ENCODE measurements at places on chromosomes 3 and 15.

DNA sequence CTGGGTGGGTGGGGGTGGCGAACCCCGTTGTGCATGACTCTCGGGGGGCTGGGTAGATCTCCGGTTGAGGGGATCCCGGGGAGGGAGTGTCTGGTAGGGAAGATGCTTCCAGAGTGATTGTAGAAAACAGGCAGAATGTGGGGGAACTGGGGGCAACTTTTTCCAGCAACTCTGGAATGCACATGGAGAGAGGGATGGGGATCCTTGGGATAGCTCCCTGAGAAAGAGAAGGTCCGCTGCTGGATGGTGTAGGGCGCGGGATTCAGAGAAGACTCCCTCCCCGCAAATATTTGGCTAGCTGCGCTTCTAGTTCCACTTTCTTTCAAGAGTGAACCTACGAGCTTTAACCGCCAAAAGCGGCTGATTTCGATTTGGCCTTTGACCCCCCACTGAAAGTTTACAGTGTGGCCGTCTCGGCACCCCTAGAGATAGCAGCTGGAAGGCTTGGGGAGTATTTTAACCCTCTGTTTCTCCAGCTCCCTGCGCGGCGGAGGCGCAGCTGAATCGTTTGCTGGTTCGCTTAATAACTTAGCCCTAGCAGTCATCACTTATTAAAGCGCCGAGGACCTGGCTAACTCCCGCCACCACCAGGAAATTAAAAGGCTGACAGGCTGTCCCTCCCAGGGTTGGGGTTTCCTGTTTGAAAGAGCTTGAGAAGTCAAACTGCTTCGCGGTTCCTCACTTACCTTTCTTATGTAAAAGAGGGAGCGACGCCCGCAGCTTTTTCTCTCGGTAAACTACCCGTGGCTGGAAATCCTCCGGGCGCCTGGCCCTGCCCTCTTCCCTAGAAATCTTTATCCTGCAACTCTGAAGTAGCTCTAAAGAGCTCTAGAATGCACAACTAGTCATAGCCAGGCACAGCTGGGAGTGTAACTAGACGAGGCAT is 1.2 kb downstream of the PHLDB2 start:
- peak; percentile 91 for DNase-seq

- peak; percentile 23 for DNase-seq
Observed at GRCh38 chr3:179732661-179733348, 80.0 kb downstream of the USP13 start.

DNA sequence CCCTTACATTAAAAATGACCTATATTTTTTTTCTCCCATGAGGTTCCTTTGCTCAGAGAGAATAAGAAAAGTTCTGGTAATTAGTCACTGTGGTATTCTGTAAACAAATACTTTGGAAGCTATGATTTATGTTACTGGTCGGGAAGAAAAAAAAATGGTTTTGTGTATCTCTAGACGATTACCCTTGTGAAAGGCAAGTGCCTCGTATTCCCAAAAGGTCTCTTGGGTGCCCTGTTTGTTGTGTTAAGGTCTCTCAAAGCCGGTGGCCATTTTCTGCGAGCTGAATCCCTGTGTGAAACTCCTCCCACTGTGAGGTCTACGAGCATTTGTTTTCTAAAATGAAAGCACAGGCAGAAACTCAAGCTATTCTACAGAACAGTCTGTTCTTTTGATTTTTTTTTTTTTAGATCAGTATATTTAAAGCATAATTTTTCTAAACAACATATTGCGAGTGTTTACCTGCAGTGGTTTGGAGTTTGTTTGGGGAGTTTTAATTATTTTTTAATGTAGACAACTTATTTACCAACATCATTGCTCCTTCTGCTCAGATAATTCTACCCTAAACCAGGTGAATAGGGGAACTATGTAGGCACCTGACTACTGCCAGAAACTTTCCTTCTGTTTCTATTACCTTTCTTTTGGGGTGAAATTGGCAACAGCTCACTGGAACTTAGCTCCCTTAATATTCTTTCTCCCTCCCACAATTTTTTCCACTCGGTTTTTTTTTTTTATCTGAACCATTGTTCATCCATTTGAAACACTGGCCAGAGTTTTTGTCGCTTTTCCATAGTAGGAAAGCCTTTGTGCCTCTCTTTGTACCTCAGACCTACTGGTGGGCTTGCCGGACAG is 44.0 kb downstream of the ZBTB38 start:
- DNase-seq: peak; percentile 93

GRCh38 chr3:120170223-120170622 is 76.0 kb upstream of the GSK3B start:
- DNase-seq: peak; percentile 89

GRCh38 chr15:57554812-57555179 is 36.9 kb upstream of the MYZAP start:
- DNase-seq: no peak

DNA sequence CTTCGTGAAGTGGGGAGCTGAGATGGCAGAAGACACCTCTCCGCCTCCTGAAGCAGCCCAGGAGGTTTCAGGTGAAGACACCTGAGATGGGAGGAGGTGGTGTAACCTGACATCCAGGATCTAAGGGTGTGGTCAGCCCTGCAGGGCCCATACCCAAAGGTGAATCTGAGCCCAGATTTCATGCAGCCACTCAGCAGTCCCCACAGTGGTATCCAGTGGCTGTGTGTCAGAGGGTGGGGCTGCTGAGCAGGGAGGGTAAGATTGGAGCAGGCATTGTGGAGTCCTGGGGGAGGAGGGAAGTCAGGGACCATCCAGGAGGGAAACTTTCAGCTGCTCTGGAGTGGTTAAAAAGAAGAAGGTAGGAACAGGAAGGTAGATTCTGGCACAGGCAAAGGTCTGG is 46.0 kb upstream of the SMAD6 start:
- no peak for DNase-seq

GRCh38 chr3:28267984-28268849 is 26.8 kb downstream of the CMC1 start:
- DNase-seq: peak; percentile 60

GRCh38 chr3:126350502-126351085 is 6.6 kb downstream of the KLF15 start:
- no peak for DNase-seq

DNA sequence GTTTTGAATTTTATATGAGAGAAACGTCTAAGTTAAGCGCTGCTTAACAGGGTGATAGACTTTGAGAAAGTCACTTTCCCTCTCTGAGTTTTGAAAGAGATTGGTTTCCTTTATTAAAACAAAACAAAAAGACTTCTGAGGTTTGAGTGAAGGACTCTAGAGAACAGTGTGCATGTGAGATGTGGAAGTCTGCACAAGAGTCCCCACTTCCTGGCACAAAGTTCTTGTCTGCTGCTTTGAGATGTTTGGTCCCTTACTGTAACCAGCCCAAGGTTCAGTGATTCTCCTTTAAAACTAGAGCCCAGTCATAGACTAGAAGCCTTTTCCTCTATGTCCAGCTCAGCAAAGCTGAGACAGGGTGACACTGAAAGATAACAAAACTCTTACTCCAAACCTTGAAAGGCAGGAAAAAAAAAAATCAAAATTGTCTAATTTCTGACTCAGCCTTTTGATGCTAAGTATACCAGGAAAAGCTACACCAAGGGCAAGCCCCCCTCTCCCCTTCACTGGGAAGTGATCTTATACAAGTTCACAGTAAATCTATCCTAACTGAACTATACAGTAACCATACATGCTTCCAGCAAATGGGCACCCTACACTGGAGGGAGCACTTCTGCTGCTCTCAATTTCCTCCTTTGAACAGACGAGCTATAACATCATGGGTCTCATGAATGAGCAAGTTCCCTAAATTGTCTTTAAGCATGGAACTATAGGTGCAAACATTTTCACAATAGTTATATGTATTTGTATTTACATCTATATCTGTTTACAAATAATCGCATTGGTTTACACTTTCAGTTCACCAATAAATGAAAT is 2.3 kb downstream of the POPDC2 start:
- no peak for DNase-seq

- DNase-seq: no peak
Observed at GRCh38 chr3:126630020-126630419, 24.9 kb downstream of the TXNRD3 start.

Measured in LHCN-M2 (cell line).